ENCODE measurements at places on chromosomes 6 and 20. TPM values are rescaled to one million over a fixed set of nuclear protein-coding genes. Genes with fewer than 3 reads are reported as not detected.

Gene SAYSD1
- 12.3 TPM for total RNA-seq

Gene FLRT3
- total RNA-seq = 12.9 TPM

Gene CYP24A1
- 0.41 TPM for total RNA-seq

Gene ZNF165
- 0.72 TPM for total RNA-seq

Gene GNMT
- 0.41 TPM for total RNA-seq

Gene TINAG
- total RNA-seq = not detected

DNA sequence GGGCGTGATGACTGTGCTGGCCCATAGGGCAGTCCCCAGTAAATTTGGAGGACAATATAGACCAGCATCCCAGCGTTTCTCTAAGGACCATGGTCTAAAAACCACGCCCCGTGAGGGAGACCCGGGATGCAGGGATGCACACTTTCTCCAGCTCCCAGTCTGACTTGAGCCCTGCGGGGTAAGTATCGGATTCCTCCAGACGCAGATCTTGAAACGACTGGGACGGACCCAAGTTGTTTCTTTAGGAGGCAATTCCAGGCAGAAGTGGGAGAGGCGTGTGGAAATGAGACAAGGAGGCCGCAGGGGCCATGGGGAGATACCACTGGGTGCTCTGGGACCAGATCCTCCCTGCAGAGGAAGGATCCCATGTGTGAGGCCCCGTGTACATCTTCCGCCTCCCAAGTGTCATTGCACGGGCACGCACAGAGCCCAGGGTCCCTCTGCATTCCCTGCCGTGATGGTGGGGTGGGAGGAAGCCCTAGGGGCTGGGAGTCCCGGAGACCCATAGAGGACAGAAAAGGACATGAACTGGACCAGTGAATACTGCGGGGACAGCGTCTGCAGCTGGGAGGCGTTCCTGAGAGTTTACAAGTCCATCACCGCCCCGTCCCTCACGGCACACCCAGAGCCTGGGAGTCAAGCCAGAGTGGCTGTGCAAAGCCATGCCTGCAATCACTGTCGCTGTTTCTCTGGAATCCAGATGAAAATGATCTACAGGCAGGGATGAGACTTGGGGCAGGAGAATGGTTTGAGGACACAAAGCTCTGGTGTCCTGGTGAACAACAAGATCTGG lies 522.9 kb downstream of the CDH26 start:
- no peak for DNase-seq

DNA sequence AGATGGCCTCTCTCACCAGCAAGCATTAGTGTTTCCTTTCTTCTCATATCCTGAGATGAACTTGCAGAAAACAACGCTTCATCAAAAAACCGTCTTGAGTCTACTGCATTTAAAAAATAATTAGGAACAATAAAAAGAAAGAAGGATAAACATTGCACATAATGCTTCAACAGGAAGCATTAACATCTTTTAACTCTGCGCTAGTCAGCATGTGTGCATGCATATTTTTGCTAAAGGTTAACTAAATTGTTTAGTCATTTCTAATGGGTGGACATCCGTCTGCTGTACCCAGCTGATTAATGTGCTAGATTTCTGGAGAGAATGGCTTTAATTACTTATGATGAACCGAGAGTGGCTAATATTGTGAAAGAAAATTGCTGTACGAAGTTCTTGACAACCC lies 349.3 kb downstream of the SOX4 start:
- no peak for DNase-seq

GRCh38 chr20:40359131-40359912 lies 329.7 kb downstream of the MAFB start:
- no peak for DNase-seq

DNA sequence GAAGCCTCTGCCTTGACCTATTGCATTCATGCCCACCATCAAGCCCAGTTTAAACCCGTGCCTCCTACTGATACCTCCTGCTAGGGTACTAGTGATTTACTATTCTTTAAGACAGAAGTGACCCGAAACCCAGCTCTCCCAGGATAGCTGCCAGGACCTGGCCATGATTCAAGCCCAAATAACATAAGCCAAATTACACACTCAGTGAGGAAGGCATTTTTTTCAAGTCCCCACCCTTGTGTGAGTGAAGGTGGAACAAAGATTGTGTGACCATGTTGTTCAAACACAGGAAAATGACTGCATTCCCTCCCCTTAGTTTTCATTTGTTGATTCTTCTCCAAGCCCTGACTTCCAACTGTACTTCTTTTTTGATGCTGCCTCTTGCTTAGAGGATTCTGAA lies 3.7 kb upstream of the KAT14 start:
- DNase-seq = peak; percentile 5

DNA sequence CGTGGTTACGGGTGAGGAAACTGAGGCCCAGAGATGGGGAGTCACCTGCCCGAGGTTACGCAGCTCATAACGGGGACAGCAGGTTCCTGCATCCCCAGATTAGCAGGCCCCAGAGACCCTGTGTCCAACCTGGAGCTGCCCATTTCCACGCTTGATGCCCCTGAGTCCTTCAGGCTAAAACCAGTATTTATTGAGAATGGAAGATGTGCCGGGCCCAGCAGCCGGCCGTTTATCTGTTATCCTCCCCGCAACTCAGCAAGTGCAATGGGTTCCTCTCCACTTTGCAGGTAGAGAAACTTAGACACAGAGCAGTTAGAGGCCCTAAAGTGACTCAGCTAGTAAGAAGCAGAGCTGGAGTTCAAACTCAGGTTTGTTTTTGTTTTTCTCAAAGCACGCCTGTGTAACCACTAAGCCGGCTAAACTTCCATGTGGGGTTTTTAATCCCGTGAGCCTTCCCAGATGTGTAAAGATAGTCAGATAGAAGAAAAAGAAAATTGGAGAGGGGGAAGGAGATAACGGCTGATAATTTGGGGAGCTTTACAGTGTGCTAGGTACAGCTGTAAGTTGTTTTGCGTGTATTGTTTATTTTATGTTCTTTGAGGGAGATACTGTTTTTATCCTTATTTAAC lies 775 bp downstream of the PFDN4 start:
- DNase-seq = no peak

DNA sequence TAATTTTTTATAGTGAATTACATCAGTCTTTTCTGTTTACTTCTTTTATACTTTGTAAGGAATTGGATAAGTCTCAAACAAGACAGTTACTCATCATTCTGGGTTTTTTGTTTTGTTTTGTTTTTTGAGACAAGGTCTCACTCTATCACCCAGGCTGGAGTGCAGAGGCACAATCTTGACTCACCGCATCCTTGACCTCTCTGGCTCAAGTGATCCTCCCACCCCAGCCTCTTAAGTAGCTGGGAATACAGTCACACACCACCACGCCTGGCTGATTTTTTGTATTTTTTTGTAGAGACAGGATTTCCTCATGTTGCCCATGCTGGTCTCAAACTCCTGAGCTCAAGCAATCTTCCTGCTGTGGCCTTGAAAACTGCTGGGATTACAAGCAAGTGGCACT lies 524.3 kb downstream of the EYS start:
- no peak for DNase-seq

GRCh38 chr6:131257104-131257503 lies 121.8 kb downstream of the AKAP7 start:
- DNase-seq = no peak

- DNase-seq = peak; percentile 47
These were observed 637 bp downstream of the ABHD12 start for GRCh38 chr20:25389858-25390537.

- no peak for DNase-seq
These were observed 93.5 kb downstream of the B3GAT2 start for GRCh38 chr6:70863343-70863742.

- DNase-seq = peak; percentile 32
These were observed 28.9 kb upstream of the ZNF217 start for GRCh38 chr20:53622247-53623133.

- peak; percentile 7 for DNase-seq
These were observed 22.0 kb upstream of the SLC2A12 start for GRCh38 chr6:134074151-134075055.

- peak; percentile 43 for DNase-seq
These were observed 2.8 kb downstream of the PDE10A start for GRCh38 chr6:165659945-165660856.

DNA sequence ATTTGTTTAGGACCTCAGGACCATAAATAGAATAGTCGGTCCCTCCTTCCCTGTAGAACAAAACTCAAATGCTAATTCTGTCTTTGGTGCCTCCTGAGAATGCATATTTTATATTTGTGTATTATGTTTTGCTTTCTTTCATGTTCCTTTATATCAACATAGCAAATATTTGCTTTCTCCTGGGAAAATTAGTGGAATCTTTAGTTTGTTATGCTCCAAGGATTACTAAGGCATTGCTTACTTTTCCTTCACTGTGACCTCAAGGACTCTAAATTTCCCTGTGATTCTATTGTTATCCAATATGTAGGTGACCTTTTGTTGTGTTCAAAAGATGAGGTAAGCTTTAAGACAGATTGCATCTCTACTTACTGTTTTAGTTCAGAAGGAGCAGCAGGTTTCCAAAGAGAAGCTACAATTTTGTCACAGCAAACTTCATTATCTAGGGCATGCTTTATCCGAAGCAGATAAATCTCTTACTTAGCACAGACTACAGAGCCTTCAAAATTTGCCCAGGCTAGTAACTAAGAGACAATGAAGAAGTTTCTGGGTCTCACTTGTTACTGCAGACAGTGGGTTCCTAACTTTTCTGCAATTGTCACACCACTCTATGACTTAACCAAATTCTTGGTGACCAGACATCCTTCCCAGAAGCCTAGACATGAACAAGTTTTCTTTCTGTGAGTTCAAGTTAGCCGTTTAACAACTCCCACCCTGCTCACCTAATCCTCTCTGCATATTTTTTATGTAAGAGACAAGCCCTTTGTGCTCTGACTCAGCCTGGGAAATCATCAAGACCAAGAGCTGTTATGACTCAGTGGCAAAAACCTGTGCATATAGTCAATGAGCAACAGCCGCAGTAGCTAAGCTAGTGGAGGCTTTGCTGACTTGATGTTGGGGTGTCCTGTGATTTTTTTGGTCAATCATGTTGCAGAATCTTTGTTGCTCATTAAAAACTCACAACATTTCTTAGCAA lies 378.8 kb downstream of the QKI start:
- no peak for DNase-seq

GRCh38 chr6:118715376-118715775 lies 64.0 kb upstream of the CEP85L start:
- DNase-seq = no peak

GRCh38 chr20:53677447-53678314 lies 84.0 kb upstream of the ZNF217 start:
- DNase-seq = no peak

DNA sequence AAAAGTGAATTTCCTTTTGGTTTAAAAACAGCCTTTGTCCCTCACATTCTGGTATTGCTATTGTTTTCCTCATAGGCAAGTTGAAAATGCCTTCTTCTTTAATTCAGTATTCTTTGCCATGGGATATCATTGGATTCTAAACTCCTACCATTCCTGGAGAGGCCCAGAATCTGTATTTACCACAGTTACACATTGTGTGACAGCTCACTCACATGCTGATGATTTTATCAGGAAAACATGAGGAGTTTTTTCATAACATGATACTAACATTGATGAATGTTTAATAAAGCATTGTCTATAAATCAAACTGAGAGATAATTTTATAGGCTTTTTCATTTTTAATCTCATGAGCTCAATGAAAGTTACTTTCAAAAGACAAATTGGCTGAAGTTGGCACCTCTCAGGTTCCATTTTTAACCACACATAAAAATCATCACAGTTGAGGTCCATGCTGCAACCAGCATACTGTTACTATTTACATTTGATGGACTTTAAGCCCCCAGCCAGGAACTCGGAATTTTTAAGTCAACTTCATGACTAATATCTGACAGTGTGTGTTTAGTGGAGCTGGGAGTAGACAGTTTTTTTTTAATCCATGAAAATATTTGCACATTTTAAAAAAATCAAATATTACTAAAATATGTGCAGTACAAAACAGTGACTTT lies 82.8 kb downstream of the FAM83B start:
- no peak for DNase-seq

- DNase-seq = no peak
These were observed 69.2 kb downstream of the MYO6 start for GRCh38 chr6:75818098-75818855.

DNA sequence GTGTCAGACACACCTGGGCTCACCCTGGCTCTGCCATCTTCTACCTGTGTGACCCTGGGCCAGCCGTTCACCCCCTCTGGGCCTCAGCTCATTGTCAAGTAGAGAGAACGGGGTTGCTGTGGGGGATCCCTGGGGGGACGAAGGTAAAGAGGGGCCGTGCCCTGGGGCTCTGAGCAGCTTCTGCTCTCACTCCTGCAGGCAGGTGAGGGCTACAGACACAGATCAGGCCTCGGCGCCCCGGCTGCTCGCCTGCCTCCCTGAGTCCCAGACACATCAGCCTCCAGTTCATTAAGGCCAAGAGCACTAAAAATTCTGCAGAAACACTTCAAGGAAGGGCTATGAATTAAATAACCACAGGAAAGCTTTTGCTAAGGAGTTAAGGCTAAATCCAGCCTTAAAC lies 394.4 kb downstream of the CDH4 start:
- no peak for DNase-seq

GRCh38 chr6:18260448-18261106 lies 3.8 kb downstream of the DEK start:
- DNase-seq = peak; percentile 22

- no peak for DNase-seq
These were observed 80.3 kb downstream of the CDH26 start for GRCh38 chr20:60038400-60039008.

GRCh38 chr6:12119085-12119588 lies 107.0 kb downstream of the HIVEP1 start:
- no peak for DNase-seq

GRCh38 chr20:45993197-45993951 lies 15.3 kb upstream of the MMP9 start:
- DNase-seq = no peak

- DNase-seq = no peak
These were observed 1.0 kb upstream of the TOMM34 start for GRCh38 chr20:44961011-44961869.

DNA sequence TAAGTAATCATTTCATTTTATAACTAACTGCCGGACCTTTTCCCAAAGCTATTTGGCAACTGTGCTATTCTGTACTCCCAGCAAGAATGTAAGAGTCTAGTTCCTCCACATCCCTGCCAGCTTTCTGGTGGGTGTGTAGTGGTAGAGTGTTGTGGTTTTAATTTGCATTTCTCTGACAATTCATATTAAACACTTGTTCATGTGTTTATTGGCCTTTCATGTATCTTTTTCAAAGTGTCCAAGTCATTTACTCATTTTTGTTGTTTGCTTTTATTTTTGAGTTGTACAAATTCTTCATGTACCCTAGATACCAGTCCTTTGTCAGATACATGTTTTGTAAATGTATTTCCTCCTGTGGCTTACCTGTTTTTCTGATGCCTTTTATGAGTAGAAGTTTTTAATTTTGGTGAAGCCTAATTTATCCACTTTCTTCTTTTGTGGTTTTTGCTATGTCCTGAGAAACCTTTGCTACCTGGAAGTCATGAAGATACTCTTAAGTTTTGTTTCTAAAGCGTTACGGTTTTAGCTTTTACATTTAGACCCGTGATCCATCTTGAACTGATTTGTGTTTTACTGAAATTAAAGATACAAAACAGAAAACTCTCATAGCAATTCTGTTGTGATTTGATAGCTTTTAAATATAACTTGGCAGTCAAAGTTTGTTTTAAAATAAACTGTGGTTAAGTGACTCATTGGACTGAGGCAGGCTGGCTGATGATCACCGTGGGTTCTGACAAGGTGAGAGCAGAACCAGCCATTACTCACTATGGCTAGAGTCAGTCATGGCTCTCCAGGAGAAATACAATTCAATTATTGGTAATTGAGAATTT lies 8.0 kb downstream of the MYLIP start:
- no peak for DNase-seq

- DNase-seq = no peak
These were observed 23.0 kb downstream of the GMDS start for GRCh38 chr6:2222275-2222842.

All from tongue (tissue), 3 donors.